ENCODE measurements at places on chromosomes 5 and 9. TPM values are rescaled to one million over a fixed set of nuclear protein-coding genes. Genes with fewer than 3 reads are reported as not detected.

Gene UNC5A
- 1.6 TPM for total RNA-seq

Gene ST6GALNAC4
- total RNA-seq, result 62.0 TPM

Gene HACD4
- 0.99 TPM for total RNA-seq

Gene ACTBL2
- total RNA-seq, result not detected

Gene PCDHGA11
- total RNA-seq, result 8.7 TPM

Gene LHX2
- not detected for total RNA-seq

Gene SPATA31C1
- total RNA-seq, result not detected

Gene PCDHB6
- 0.07 TPM for total RNA-seq

Gene HSPA4
- 163 TPM for total RNA-seq

Gene TNC
- 0.07 TPM for total RNA-seq

Gene IFNA7
- total RNA-seq, result not detected

Gene CDH10
- 0.07 TPM for total RNA-seq

Gene PLCXD3
- 3.3 TPM for total RNA-seq

Gene ADRB2
- total RNA-seq, result 3.5 TPM

Gene SEMA4D
- 2.8 TPM for total RNA-seq

Gene OLFM1
- total RNA-seq, result 0.46 TPM

Gene STPG3
- not detected for total RNA-seq

Gene DBH
- total RNA-seq, result not detected

Gene MYORG
- total RNA-seq, result 5.7 TPM

Gene GABRA6
- not detected for total RNA-seq

Gene CDHR2
- total RNA-seq, result not detected

Gene MARVELD2
- 4.7 TPM for total RNA-seq

Gene CMYA5
- under 0.01 TPM for total RNA-seq

All from pulmonary artery endothelial cell (primary cell).